ENCODE measurements at places on chromosomes 4 and X.

GRCh38 chr4:4941751-4942150 lies 77.5 kb downstream of the CYTL1 start:
- DNase-seq = no peak

GRCh38 chr4:102789317-102789717 lies 28.5 kb upstream of the MANBA start:
- DNase-seq = no peak

DNA sequence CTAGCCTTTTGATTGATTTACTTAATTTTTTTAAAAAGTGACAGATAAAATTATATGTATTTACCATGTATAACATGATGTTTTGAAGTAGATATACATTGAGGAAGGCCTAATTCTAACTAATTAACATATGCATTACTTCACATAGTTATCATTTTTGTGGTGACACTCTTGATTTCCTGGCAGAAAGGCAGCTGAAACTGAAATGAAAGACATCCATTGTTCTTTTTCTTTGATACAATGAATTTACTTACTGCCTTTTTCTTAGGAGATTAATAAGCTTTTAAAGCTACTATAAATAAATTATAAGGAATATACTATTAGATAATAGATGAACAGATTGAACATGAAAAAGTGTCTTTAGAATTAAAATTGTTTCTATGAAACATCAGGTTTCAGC lies 26.7 kb downstream of the ANKRD50 start:
- DNase-seq = no peak

DNA sequence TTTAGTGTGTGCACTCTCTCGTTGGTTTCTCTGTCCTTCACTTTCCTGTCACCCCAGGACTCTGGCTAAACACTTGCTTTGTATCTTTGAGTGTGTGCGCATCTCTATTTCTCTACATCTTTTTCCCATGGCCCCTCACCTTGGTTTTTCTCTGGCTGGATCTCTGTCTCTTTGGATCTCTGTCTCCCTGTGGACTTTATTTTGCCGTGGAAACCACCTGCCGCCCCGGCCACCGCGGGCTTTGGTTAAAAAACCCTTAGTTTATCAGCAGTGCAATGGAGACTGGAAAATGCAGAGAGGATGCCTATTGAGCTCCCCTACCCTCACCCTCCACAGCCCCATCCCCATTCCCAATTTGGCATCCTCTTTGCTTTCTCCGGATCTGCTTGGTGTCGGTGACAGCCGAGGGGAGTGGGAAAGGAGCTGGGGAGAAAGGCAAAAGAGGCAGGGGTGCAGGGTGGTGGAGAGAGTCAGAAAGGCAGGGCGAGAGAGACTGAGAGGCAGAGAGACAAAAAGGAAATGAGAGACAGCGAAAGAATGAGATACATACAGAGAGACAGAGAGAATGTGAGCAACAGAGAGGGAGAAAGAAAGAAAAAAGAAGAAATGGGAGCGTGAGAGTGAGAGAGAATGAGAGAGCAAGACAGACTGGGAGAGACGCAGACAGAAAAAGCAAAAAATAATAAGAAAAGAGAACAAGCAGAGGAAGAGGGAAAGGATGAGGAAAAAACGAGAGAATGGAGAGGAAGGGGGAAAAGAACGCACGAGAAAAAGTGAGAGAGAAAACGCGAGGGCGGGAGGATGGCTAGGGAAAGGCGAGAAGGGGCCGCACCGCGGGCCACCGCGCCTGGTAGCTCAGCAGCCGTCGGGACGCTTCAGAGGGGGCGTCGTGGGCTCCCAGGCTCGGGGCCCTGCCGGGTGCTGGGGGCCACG lies 688 bp downstream of the GPR101 start:
- no peak for DNase-seq

- DNase-seq = no peak
These were observed 84.7 kb downstream of the RASL11B start for GRCh38 chr4:52946855-52947254.

DNA sequence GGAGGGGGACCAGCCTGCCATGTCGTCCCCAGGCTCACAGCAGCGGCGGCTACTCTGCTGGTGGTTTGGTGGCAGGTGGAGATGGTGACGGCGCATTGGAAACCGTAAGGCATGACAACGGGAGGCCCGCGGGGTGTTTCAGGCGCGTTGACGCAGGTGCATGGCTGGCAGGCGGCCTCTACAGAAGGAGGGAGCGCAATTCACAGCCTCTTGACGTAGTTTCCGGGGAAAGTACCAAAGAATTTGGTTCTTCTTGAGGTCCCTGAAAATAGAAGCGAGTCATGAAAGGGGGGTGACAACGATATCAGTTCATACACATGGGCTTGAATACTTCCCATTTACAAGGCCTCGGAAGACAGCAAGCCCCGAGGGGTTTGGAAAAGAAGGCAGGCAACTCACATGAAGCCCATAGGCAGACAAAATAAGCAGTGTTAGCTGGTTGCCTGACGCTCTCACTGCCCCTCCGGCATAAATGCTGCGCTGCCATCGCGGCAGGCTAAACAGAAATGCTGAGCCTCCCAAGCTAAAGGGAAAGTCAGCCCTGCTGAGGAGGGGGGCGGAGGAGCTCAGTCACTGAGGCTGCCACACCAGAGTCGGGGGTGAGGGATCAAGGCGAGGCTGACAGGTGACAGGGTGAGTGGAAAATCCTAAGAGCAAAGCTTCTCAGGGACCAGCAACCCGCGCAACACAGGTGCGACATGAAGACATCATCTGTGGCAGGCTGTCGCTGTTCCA lies 52.3 kb upstream of the PDLIM3 start:
- DNase-seq = peak; percentile 81

GRCh38 chrX:11407331-11408108 lies 114.3 kb downstream of the AMELX start:
- no peak for DNase-seq

GRCh38 chrX:106631615-106632014 lies 19.8 kb downstream of the RADX start:
- no peak for DNase-seq

GRCh38 chr4:148426643-148427042 lies 15.6 kb downstream of the NR3C2 start:
- DNase-seq = no peak

- DNase-seq = no peak
These were observed 39.6 kb downstream of the HTRA3 start for GRCh38 chr4:8308856-8309771.

DNA sequence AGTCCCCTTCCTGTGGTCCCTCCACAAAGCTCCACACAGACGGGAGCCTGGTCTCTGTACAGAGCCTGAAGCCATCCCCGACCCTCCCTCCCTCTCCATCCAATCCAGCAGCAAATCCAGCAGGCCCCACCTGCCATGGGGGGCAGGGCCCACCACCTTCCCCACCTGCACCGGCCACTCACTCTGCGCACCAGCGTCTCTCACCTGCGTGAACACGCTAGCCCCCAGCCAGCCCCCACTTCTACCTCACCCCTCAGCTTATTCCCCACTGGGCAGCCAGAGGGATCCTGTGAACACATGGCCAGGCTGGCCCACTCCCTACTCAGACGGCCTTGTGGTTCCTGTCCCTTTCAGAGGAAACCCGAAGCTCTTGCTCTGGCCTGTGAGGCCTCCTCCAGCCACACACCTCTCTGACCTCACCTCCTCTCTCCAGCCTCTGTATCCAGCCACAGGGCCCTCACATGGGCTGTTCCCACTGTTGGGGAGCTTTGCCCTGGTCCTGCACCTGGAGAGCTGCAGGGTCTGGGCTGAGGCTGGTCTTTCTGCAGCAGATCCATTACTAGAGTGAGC lies 70.9 kb downstream of the WFS1 start:
- DNase-seq = no peak

- no peak for DNase-seq
These were observed 570.1 kb upstream of the ACTRT1 start for GRCh38 chrX:128622296-128622695.

- no peak for DNase-seq
These were observed 240.9 kb downstream of the PALLD start for GRCh38 chr4:168737806-168738172.

GRCh38 chr4:17717301-17717700 lies 64.1 kb downstream of the FAM184B start:
- no peak for DNase-seq

Measured in CD4-positive, alpha-beta T cell treated with Interleukin-4 for 1 hour (primary cell).